Neural crest cell (in vitro differentiated cells): ENCODE measurements at places on chromosomes 11 and 22. TPM values are rescaled to one million over a fixed set of nuclear protein-coding genes. Genes with fewer than 3 reads are reported as not detected.

- DNase-seq: no peak
Observed at GRCh38 chr11:118318124-118318523, 13.6 kb downstream of the CD3E start.

DNA sequence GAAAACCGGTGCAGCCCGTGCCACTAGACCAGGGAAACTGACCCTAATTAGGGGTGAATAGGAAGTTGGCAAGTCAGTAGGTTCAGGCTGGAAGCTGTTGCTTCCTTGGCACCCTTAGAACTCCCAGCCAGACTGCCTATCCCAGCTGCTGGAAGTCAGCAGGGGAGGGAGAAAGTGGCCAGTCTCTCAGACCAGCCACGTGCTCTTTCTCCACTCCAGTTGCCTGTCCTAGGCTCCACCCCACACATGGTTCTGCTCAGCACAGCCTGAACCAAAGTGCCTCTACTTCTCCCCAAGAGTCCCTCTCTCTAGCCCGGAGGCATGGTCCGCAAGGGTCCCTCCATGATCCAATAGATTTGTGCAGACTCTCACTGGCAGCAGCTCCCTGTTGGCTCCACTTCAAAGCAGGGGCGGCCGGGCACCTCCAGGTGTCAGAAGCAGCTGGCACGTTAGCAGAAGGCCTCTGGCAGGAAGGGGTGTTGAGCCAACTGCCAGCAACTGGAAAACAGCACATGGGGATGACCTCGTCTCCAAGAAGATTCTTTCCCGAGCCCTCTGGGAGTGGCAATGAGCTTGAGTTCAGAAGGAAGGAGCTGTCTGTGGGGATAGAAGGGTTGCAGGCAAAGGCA is 27.7 kb downstream of the ARFGAP2 start:
- DNase-seq: no peak

Gene VSIG2
- not detected in 2 replicates for total RNA-seq

DNA sequence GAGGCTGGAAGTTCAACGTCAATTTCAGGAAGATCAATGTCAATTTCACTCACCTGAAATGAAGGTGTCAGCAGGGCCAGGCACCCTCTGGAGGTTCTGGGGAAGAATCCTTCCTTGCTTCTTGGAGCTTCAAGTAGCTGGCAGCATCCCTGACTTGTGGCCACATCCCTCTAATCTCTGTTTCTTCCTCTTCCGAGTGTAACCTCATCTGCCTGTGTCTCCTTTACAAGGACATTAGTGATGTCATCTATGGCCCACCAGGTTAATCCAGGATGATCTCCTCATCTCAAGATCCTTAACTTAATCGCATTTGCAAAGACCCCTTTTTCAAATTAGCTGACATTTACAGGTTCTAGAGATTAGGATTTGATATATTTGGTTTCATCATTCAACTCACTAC is 240.8 kb upstream of the MTNR1B start:
- DNase-seq: no peak

Gene CDC45
- total RNA-seq: 47.1 and 49.8 TPM in 2 replicates

- no peak for DNase-seq
Observed at GRCh38 chr11:63534895-63535461, 1.6 kb upstream of the PLAAT4 start.

Gene RIN1
- total RNA-seq: 3.7 and 4.3 TPM in 2 replicates

Gene TIGD3
- total RNA-seq: 3.3 TPM in 2 replicates
